ENCODE measurements at places on chromosomes 2 and 18. TPM values are rescaled to one million over a fixed set of nuclear protein-coding genes. Genes with fewer than 3 reads are reported as not detected.

The DTNA gene
- 24.6 TPM for total RNA-seq

The KIF5C gene
- 0.35 TPM for total RNA-seq

GRCh38 chr18:33644494-33644893, 66.5 kb downstream of the ASXL3 start:
- DNase-seq: no peak

- no peak for DNase-seq
These were observed 353.8 kb downstream of the RND3 start for GRCh38 chr2:150133623-150134022.

DNA sequence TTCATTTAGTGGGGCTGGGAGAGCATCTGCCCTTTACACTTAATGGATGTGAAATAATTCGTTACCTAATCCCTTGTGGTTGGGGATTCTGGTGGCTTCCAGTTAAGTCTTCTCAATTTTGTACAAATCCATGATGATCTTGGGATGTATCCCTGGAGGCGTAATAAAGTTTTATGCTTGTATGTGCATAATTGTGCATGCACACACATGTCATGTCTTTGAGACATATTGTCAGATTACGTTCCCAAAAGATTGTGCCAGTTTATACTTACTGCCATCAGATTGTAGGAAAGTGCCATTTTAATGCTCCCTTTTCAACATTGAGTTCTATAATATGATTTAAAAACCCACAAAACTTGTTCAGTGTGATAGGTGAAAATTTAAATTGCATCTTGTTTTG, 60.8 kb downstream of the CHRNA1 start:
- DNase-seq: no peak

DNA sequence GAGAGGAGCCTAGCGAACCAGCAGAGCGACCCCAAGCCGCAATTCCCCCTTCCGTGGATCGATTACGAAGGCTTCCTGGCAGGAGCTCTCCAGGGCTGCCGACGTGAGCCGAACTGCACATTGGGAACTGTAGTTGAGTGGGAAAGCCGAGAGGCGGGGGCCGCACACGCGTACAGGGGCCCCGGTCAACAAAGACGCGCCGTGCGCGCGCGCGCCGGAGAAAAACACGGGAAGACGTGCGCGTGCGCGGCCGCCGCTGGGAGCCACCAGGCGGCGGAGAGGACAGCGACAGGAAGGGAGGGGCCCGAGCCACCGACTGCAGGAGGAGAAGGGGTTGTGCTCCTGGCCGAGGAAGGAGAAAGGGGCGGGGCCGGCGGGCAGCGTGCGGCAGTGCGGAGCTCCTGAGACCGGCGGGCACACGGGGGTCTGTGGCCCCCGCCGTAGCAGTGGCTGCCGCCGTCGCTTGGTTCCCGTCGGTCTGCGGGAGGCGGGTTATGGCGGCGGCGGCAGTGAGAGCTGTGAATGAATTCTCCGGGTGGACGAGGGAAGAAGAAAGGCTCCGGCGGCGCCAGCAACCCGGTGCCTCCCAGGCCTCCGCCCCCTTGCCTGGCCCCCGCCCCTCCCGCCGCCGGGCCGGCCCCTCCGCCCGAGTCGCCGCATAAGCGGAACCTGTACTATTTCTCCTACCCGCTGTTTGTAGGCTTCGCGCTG, at the start of gene SPAST:
Gene SPAST, plus strand, starts transcription at position 247 of the 711 bp plus-strand sequence. Its CDS starts 276 bp downstream, at position 523.
- peak; percentile 99 for DNase-seq
